ENCODE measurements at places on chromosomes 7 and 10. TPM values are rescaled to one million over a fixed set of nuclear protein-coding genes. Genes with fewer than 3 reads are reported as not detected.
A peak's percentile ranks its signal among the peaks of the same experiment; 100 is the strongest.

GRCh38 chr7:80929619-80930018, 10.8 kb upstream of the SEMA3C start:
- no peak overlapping the region for H3K4me3 ChIP-seq
- H3K4me1 ChIP-seq, result no peaks in the 10 kb centered on the region
- no peaks in the 10 kb centered on the region for H3K27me3 ChIP-seq
- DNase-seq, result no peak
- no peak overlapping the region for H3K27ac ChIP-seq

DNA sequence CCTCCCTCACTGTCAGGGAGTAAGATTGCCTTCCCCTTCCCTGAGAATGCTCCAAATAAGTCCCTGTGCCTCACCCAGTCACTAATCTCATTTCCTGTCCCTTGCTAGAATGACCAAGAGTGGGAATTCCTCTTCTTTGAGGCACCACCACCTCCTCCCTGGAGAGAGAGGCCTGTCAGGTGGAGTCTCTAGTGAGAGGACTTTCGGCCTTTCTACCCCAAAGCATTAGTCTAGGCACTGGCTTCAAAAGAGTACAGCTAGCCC, 145.0 kb downstream of the PTPN20 start:
- no peaks in the 10 kb centered on the region for H3K36me3 ChIP-seq
- no peak overlapping the region for H3K4me3 ChIP-seq
- no peak for DNase-seq
- no peaks in the 10 kb centered on the region for H3K4me1 ChIP-seq

DNA sequence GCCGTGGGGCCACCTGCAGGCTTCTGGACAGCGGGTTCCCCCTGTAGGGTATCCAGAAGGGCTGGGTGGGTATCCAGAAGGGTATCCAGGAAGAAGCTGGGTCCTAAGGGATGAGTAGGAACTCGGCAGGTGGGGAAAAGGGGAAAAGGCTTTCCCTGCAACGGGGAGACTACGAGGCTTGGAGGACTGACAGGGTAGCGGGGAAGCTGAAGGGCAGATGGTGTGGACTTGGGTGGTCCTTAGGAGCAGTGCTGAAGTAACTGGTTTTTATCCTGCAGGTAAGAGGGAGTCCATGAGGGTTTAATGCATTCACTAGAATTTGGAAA, 525 bp downstream of the UBE2D4 start:
- H3K27ac ChIP-seq, result peak overlapping the region; percentile 70
- no peaks in the 10 kb centered on the region for H3K27me3 ChIP-seq
- peak overlapping the region; percentile 26 for H3K4me3 ChIP-seq
- no peak for DNase-seq

GRCh38 chr10:24518981-24519597, 204.6 kb downstream of the ARHGAP21 start:
- peaks cover 7% of the 10 kb centered on the region for H3K4me1 ChIP-seq
- peak; percentile 74 for DNase-seq
- no peak overlapping the region for H3K4me3 ChIP-seq
- H3K27me3 ChIP-seq, result no peaks in the 10 kb centered on the region
- H3K27ac ChIP-seq, result peak overlapping the region; percentile 56

- H3K27me3 ChIP-seq, result no peaks in the 10 kb centered on the region
- no peaks in the 10 kb centered on the region for H3K36me3 ChIP-seq
- no peak overlapping the region for H3K4me3 ChIP-seq
These were observed 12.2 kb downstream of the SSMEM1 start for GRCh38 chr7:130219871-130220270.

Gene PRPS1L1
- not detected for total RNA-seq

Gene RASSF4
- total RNA-seq, result 186 TPM

Gene ADAM22
- 14.9 TPM for total RNA-seq

DNA sequence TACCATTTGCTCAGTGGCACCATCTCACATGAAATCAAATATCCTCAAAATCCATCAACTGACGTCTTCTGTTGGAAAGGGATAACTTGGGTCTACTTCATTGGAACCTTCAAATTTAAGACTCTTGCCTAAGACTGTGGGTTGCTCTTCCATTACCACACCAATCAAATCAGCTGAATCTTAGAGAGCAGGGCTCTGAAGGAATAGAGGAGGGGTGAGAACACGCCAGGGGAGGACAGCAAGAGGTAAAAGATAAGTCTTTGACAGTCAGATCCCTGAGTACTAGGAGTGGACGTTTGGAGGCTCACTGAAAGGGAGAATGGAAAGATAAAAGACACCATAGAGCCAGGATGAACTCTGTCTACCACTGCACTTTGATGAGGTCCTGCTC, 107.5 kb downstream of the CCDC71L start:
- no peak for DNase-seq
- H3K27ac ChIP-seq, result no peak overlapping the region

GRCh38 chr7:22666732-22667131, 60.3 kb upstream of the IL6 start:
- no peak overlapping the region for H3K4me3 ChIP-seq
- H3K36me3 ChIP-seq, result no peaks in the 10 kb centered on the region
- peaks cover 6% of the 10 kb centered on the region for H3K4me1 ChIP-seq
- H3K27me3 ChIP-seq, result no peaks in the 10 kb centered on the region
- H3K27ac ChIP-seq, result no peak overlapping the region

Gene MYO1G
- total RNA-seq, result 1.2 TPM

Gene TFR2
- total RNA-seq, result 0.22 TPM

GRCh38 chr10:99658622-99659030, 683 bp upstream of the ENTPD7 start:
- H3K36me3 ChIP-seq, result no peaks in the 10 kb centered on the region
- DNase-seq, result peak; percentile 34
- H3K27ac ChIP-seq, result no peak overlapping the region
- no peaks in the 10 kb centered on the region for H3K27me3 ChIP-seq
- H3K4me3 ChIP-seq, result peak overlapping the region; percentile 63

Measured in thyroid gland (tissue), 4 donors.